ENCODE measurements at places on chromosomes 16 and 17.

GRCh38 chr16:67151431-67152097 is 766 bp upstream of the B3GNT9 start:
- no peak for DNase-seq

DNA sequence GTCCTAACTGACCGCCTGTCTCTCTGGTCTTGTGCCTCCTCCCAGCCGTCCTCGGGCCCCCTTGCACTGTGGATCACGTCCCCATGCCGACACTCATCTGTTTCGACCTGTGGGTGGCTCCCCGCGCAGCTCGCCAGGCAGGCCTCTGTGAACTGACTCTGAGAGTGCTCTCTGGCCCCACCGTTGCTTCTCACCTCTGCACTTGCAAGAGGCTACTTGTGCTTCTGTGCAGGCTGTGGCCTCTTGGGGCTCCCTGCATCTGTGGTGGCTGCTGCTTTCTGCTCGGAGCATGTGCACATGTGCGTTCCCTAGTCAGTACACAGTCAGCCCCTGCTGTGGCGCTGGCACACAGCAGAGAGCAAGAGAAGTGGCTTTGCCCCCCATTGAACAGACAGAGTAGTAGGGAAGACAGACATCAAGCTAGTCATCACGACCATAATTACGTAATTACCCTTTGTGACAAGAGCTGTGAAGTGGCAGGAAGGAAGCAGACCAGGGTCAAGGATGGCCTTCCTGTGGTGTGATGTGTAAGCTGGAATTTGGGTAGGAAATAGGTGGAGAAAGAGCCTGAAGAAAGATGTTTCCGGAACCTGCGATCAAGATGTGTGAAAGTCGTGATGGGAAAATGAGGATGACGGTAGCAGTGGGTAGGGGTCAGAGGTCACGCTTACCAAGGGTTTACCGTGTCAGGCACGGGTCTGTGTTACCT is 256.0 kb upstream of the CACNG5 start:
- no peak for DNase-seq

GRCh38 chr16:50209546-50210265 is 56.6 kb downstream of the TENT4B start:
- no peak for DNase-seq

GRCh38 chr17:39237586-39237985 is 11.8 kb upstream of the STAC2 start:
- no peak for DNase-seq

DNA sequence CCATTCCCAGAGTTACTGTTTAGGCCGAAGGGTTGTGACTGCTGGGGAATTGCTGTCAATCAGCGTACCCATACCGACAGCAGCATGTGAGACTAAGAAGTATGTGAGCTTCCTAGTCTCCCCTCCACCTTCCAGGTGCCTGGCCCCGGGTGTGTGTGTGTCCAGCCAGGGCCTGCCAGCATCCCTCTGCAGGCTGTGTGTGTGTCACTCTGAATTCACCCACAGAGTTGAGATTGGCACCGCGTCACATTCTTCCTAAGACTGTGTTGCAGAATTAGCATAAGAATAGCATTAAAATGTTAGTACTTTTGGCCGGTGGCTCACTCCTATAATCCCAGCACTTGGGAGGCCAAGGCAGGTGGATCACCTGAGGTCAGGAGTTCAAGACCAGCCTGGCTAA is 31.8 kb downstream of the PRMT7 start:
- DNase-seq = no peak

DNA sequence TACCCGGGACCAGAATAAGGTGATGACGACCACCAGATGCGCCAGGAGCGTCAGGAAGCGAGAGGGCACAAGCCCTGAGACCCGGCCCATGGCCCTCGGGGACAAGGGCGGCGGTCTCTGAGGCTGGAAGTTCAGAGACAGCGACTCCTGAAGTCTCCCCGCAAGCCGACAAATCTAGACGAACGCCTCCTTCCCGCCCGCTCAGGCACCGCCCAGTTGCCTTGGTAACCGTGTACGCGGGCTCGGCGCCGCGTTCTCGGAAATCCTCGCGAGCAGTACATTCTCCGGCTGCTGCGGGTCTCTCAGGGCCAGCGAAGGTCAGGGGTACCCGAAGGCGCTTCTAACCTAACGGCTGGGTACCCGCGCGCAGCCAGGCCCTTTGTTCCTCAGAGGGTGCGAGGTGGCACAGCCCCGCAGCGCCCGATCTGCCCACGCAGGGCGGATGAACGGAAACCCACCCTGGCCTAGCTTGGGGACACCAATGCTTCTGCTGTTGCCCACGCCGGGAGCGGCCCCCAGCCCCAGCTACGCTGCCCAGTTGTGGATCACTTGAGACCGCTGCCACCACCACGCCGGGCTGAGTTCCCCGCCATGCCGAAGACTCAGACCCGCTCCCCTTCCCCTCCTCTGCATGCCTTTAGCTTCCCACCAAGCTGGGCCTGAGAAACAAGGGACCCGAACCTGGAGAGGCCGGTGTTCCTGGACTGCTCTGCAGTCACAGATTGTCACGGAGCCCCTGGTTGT is at the start of gene TMEM107:
Gene TMEM107 (minus strand): TSS at position 184 of the 744 bp plus-strand sequence. CDS start 94 bp downstream, at position 90.
- DNase-seq = no peak

DNA sequence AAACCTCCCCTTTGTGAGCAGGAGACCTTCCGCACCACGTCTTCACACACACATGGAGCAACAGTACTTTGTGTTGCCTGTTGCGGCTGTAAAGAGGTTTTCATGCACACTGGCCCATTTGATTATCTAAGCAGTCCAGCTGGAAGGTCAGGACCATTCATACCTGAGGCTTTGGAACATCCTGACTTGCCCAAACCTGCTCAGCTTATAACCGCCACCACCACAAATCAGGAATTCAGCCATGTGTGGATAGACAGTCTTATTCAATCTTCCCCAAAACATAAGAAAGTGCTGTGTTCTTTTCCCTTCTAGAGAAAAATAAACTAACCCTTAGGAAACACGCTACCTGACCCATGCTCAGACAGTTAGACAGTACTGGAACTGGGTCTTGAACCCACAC is 81.6 kb upstream of the XYLT1 start:
- DNase-seq = no peak
